ENCODE measurements at places on chromosomes 6 and 20. TPM values are rescaled to one million over a fixed set of nuclear protein-coding genes. Genes with fewer than 3 reads are reported as not detected.
A peak's percentile ranks its signal among the peaks of the same experiment; 100 is the strongest.

GRCh38 chr6:133544419-133544818, 303.3 kb downstream of the EYA4 start:
- no peak for DNase-seq

DNA sequence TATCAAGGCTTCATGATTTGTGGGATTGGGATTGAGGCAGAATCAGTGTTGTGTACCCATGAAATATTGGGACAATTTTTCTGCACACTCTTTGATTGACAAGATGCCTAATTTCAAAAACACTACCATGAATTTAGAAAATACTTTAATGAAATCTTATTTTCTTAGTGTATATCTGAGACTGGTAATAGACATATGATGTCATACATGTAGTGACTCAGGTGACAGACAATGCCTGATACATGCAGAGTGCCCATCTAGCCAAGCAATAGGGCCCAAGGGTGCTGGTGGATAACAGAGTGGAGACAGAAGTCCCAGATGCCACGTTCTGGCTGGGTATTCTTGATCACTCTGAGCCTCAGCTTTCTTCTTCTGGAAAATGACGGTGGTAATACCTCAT, 279.6 kb upstream of the ARID1B start:
- DNase-seq = no peak

Gene POLR1H
- total RNA-seq = 32.8 TPM

GRCh38 chr6:107560657-107561056, 70.7 kb downstream of the SOBP start:
- DNase-seq = peak; percentile 42

GRCh38 chr20:18430172-18430826, 36.5 kb downstream of the DZANK1 start:
- DNase-seq = no peak

Gene HLA-DQA2
- total RNA-seq = 4.4 TPM

Gene MYL9
- 235 TPM for total RNA-seq

DNA sequence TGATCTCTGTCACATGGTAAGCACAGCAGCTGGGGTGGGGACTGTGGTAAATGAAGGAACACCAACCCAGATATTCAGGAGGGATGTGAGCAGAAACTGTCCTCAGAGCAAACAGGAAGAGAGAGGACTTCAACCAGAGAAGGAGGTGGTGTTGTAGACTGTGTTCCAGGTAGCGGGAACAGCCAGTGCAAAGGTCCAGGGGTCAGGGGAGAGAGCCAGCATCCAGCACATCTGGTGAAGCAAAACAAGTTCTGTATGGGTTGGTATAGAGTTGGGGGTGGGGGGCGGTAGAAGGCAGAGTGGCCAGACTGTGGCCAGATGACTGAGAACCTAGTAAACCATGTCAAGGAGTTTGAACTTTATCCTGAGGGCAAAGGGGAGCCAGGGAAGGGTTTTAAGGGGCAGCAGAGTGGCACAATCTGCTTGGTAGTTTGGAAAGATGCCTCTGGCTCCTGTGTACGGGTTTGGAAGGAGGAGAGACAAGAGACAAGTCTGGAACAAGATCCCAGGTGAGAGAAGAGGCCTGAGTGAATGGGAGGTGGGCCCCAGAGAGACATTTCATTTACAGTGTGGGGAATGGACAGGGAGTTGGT, 27.8 kb upstream of the TTPAL start:
- DNase-seq = no peak

- no peak for DNase-seq
Measured at GRCh38 chr20:32138921-32139320, 29.4 kb downstream of the TM9SF4 start.

DNA sequence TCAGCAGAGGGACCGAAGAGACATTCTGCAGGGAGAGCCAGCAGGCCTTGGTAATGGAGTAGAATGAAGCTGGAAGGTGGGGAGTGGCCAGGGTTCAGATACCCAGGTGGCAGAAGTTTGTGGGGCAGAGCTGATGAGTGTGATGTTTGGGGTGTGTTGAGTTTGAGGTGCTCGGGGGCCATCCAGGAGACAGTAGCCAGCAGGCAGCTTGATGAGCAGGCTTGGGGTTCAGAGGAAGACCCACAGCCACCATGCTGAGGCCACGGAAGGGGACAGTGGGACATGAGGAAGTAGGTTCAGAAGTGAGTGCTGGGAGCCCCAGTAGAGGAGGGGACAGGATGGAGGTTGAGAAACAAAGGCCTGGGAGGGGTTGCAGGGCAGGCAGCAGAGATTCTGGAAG, 11.1 kb upstream of the FOXS1 start:
- no peak for DNase-seq

GRCh38 chr6:109303640-109304283, 78.5 kb downstream of the CD164 start:
- DNase-seq = no peak

Gene SYCP2L
- 3.5 TPM for total RNA-seq

DNA sequence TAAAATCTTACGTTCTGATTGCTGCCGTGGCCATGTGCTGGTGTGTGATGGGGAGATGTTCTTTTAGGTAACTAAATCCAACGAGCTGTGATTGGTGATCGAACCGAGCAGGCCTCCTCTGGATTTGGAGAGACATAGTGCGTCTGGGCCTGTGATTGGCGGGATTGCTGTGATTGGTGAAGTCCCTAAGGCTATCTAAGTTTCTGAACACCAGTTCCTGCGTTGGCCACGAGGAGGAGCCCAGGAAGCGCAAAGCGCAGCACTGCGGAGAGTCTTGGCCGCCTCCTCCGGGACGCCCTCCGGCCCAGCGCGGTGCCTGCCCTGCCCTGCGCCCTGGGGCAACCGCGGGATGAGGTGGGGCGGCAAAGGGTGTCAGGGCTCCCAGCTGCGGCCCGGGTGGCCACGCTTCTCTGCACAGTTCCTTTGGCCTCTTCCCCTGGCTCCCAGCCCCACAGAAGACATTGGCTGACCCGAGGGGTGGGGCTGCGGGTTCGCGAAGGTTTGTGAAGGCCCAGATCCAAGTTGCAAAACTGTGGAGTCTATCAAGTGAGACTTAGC, 33.0 kb downstream of the HNF4A start:
- peak; percentile 23 for DNase-seq

Gene HLA-G
- not detected for total RNA-seq

DNA sequence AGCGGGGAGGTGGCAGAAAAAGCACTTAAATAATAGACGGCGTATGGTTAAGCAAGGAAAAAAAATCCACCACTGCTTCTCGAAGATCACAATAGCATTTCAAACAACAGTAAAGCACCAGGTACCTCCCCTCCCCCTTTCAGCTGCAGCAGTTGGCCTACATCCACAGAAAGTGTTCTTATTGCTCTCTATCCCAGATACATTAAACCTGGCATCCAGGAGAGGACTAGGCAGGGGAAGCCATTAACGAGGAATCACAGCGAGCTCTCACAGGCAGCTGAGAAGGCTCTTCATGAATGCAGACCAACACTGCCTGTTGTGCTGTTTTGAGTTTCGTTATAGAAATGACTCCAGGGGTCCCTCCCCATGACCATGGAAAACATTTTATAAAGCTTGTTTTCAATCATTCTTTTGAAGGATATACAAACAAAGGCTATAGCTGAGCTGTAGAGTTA, 11.8 kb downstream of the FYN start:
- no peak for DNase-seq

Gene ZNF311
- 1.7 TPM for total RNA-seq

GRCh38 chr6:8953310-8953709, 518.0 kb upstream of the SLC35B3 start:
- no peak for DNase-seq

DNA sequence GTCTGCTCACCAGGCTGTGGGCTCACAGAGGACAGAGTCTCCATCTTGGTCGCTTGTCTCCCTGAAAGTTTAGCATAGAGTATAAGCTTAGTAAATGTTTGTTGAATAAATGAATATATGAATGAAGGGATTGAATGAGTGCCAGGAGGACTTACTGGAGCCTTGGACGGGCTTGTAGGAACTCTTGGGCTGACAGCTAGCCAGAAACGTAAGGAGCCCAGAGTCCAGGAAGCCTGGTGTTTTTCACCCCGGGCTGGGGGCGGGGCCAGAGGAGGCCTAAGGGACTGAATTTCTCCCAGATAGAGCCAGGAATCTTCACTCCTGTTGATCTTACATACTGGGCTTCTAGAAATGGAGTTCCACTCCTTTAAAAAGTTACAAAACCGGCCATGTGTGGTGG, 68.5 kb upstream of the SRSF6 start:
- DNase-seq = peak; percentile 26

- DNase-seq = no peak
Measured at GRCh38 chr6:168939796-168940195, 313.9 kb downstream of the THBS2 start.

Gene LINC00237
- not detected for total RNA-seq

Gene SSTR4
- total RNA-seq = not detected

Gene PAK1IP1
- total RNA-seq = 34.1 TPM

DNA sequence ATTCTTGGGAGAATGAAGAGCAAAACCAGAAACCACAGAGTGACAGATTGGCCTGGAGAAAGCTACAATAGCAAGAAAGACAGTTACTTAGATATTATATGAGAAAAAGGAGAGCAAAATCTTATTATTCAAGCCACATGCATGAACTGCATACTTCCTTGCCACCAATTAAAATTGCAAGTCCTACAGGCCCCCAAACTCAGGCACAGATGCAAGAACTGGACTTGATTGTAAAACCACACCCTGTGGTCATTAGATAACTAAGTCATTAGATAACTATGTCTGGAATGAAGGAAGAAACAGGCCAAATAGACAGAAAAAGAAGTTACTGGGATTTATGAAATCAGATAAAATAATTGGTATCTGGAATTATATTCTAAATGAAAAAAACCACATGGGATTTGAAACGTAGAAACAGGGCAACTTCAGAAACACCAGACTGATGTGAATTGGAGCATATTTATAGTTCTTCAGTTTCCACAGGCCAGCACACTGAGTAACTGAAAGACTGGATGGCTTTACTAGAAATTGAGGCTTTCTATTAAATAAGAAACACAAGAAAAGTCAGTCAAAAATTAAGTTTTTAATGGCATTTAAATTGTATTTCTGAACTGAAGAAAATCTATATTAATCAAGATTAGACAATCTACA, 49.4 kb upstream of the CARMIL1 start:
- no peak for DNase-seq

- no peak for DNase-seq
Measured at GRCh38 chr20:2460752-2461424, 9.7 kb downstream of the SNRPB start.

Gene KCNG1
- total RNA-seq = 109 TPM

Gene CCDC167
- total RNA-seq = 47.6 TPM

Gene DEF6
- 0.26 TPM for total RNA-seq

GRCh38 chr6:11333132-11333849, 100.8 kb upstream of the NEDD9 start:
- DNase-seq = no peak

GRCh38 chr20:63525971-63526370, 5.4 kb downstream of the PPDPF start:
- DNase-seq = no peak

- no peak for DNase-seq
Measured at GRCh38 chr20:2602746-2603145, 49.7 kb upstream of the NOP56 start.

Gene TENT5A
- 74.9 TPM for total RNA-seq

Gene MYLK4
- total RNA-seq = 6.4 TPM

DNA sequence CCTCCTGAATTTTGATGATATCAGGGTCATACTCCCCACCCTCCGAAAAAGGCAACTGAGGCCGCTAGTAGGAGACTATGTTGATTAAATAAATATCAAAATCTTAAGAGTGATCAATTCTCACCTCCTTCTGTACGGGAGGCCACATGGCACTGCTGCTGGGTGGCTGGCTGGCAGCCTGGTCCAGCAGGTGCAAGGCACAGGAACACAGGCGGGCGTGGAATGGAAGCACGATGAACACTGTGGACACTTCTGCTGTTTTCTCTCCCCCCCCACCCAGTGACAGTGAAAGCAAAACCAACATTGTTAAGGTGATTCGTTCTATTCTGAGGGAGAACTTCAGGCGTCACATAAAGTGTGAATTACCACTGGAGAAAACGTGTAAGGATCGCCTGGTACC, 9.7 kb upstream of the CLDN20 start:
- DNase-seq = no peak

DNA sequence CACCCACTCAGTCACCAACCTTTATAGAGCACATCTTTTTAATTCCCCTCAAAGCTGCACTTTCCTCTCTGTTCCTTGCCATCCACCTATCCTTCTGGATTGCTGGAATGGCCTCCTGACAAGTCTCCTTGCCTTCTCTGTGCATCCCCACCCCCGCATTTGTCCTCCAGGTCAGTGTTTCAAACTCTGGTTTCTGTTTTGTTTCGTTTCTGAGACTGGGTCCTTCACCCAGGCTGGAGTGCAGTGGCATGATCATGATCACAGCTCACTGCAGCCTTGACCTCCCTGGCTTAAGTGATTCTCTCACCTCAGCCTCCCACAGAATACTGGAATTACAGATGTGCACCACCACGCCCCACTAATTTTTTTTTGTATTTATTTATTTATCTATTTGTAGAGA, 96.2 kb downstream of the PLCB1 start:
- DNase-seq = no peak

Gene MOXD1
- total RNA-seq = 27.6 TPM

DNA sequence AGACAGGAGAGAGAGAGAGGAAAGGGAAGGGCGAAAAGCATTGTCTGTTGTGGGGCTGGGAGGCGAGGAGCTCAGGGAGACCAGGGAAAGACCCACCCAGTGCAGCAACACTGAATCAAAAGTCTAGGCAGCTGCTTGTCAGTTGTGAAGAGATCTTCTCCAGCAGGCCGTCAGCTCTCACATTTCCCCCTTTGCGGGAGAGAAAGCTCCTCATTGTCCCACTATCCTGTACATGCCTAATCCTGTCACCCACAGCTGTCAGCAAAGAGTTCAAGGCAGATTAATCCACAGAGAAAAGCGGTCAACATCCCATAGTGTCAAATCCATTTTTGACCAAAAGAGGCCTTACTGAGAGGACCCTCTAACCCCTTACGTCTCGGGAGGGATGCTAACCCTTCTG, 27.3 kb downstream of the RNF182 start:
- no peak for DNase-seq

Gene HMGCLL1
- 9.5 TPM for total RNA-seq

DNA sequence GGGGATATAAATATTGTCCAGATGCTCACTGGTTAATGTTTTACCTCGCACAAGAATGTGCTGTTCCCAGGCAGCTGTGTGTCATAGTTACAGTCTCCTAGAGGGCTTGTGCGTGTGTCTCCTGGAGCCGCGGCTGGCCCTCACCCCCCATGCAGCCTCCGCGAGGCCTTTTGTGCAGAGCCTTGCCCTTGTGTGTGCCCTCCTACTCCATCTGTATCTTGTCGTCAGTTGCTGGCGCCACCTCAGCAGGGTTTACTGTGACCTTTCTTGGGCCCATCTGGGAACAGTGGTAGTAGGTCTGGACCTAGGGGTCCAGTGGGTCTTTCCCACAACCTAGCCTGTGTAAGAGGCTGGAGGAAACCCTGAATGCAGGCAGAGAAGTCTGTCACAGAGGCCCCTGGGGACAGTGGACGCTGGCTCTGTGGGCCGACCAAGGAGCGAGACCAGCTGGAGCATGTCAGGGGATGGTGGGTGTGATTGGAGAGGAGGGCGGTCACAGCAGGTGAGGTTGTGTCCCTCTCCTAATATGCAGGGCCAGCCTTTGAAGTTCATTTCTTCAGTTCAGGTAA, 35.2 kb downstream of the PPP1R14C start:
- DNase-seq = no peak

Gene TRIM10
- total RNA-seq = not detected

Gene PTGIS
- total RNA-seq = 460 TPM

- no peak for DNase-seq
Measured at GRCh38 chr6:110173506-110174132, 5.9 kb downstream of the WASF1 start.

- no peak for DNase-seq
Measured at GRCh38 chr6:33663727-33664449, 42.8 kb downstream of the ITPR3 start.

GRCh38 chr6:44284121-44284520, 13.9 kb downstream of the TMEM151B start:
- DNase-seq = no peak
